ENCODE measurements at places on chromosomes 6 and 20. TPM values are rescaled to one million over a fixed set of nuclear protein-coding genes. Genes with fewer than 3 reads are reported as not detected.

- DNase-seq, result peak; percentile 74
Observed at GRCh38 chr20:11216451-11217314, 542.9 kb upstream of the JAG1 start.

SRF gene
- 12.7 TPM for total RNA-seq

FBXO30 gene
- total RNA-seq, result 8.3 TPM

GRCh38 chr6:170100046-170100445 is 190.8 kb downstream of the DLL1 start:
- DNase-seq, result no peak

DNA sequence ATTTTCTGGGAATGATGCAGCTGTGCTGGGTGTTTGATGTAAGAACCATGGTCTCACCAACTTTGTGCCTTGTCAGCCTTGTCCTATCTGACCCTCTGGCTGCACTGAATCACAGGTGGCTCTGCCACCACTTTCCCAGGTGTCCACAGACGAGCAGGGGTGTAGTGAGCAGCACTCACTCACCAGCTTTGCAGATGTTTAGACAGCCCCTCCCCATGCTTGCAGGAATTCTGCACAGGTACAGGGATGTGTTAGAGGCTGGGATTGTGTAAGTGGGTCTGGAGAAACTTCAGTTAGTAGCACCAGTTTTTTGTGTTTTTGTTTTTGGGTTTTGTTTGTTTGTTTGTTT is 88.2 kb upstream of the NAA20 start:
- DNase-seq, result no peak

GRCh38 chr20:49661560-49662329 is 51.9 kb downstream of the B4GALT5 start:
- DNase-seq, result no peak

DNA sequence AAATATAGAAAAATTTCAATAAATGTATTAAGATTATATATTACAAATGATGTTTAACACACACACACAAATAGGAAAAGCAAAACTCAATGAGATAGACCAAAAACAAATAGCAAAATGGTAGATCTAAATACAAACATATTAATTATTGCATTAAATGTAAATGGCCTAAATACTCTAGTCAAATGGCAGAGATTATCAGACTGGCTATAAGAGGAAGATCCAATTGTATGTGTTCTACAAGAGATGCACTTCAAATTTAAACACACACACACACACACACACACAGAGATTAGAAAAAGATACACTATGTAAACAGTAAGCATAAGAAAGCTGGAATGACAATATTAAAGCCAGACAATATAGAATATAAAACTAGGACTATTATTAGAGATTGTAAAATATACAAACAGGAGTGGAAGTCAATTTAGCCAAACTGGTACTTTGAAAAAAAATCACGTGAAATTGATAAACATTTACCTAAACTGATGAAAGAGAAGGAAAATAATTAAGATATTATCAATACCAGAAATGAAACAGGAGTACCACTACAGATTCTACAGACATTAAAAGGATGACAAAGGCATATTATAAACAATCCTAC is 150.5 kb downstream of the TBXT start:
- no peak for DNase-seq

- DNase-seq, result peak; percentile 55
Observed at GRCh38 chr6:129893640-129894039, 32.5 kb upstream of the TMEM244 start.

DNA sequence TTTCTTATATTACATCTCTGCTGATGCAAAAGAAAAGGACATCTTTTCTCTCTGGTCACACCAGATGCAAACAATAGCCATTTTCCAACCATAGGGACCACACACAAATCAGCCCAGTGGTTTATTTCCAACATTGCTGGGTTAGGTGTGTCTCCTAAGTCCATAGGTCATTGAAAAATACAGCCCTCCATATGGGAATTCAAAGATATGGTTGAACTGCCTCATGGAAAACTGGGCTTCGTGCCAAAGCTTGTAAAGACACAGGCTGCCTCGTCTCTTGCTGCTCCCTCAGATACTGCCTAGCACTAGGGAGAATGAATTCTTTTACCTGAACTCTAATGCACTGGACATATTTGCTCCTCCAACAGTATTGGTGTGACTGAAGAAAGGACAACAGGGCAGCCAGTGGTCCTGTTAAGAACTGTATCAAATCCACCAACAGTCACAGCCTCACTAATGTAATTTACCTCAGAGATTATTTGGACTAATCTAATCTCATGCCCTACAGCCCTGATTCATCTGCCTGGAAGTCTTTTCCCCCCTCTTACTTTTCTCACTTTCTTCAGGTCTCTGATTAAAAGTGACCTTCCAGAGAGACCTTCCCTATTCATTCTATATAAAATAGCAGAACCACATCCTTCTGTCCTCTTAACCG is 48.3 kb upstream of the TBC1D32 start:
- DNase-seq, result no peak

DNA sequence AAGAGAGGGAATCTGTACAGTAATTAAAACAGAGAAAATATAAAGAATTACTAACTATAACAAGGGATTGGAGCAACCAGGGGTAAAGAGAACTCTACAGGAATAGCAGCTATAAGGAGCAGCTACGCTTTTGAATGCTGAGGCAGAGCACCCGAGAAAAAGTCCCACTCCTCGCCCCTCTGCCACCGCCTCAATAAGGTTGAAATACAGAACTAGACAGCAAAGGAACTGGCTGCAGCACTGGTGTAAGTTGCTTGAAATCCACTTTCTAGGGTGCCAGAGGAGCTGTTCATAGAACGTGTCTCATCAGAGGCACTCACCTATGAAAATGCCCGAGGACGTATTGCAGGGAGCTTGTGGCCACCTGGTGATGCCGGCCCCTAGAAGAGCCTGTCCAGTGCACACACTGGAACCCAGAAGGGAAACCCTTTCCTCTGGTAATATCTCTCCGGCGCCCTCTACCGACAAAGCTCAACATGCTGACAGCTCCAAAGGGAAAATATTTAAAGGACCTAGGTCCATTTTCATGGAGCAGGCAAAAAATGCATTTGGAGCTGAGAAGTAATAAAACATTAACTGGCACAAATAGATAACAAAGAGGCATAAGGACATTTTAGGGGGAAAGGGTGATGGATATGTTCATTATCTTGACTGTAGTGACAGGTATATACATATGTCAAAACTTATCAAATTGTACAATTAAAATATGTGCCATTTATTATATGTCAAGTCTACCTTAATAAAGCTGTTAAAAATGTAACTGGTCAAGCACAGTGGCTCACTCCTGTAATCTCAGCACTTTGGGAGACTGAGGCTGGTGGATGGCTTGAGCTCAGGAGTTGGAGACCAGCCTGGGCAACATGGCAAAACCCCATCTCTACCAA is 137.4 kb upstream of the HDAC2 start:
- peak; percentile 80 for DNase-seq

WFDC5 gene
- total RNA-seq, result not detected

DNA sequence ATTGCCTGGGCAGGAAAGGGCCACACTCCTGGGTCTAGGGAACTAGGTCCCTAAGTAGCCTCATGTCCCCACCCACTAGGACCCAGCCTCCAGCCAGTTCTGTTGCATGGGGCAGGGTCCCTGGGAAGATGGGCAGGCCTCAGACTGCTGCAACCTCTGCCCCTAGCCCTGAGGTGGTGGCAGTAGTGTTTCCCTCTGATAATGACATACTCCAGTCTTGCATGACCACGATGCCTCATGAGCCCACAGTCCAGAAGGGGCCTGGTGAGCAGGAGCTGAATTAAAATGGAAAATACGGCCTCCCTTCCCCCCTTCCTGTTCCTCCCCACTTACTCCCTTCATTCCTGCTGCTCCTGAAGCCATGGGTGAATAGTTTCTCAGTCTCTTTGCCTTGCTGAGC is 36.0 kb upstream of the SCRT2 start:
- no peak for DNase-seq

ARHGAP18 gene
- total RNA-seq, result 27.6 TPM

REM1 gene
- not detected for total RNA-seq

NFATC2 gene
- total RNA-seq, result 2.4 TPM

SRSF6 gene
- 38.9 TPM for total RNA-seq

DNA sequence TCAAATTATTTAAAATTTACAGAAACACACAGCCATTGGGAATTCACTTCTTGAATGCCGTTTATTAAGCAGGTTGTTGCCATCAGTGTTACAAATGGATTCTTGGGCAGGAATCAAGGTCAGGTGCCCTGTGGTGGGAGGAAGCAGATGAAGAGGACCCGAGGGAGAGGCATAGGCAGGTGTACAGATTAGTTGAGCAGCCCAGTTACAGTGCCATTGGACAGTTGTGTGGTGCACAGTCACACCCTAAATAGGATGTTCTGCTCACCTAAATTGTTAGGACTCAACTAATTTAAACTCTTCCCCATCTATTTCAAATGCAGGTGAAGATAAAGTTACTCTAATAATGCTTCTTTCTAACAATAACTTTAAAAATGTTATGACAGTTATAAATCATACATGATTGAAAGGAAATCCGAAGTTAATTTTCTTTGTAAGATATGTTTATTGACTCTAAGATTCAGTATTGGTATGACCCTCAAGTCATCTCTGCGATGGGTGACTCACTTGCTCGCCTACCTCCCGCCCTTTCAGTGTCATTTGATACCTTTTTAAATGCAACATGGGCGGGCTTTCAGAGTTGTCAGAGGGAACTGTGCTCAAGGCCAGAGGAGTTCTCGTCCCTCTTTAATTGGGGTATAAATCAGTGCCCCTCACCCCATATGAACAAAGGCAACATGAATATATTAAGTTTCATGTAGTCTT is 35.1 kb downstream of the DSE start:
- DNase-seq, result no peak

LKAAEAR1 gene
- 0.20 TPM for total RNA-seq

RNGTT gene
- 7.0 TPM for total RNA-seq

SLPI gene
- not detected for total RNA-seq

C6orf47 gene
- total RNA-seq, result 15.5 TPM

SCUBE3 gene
- total RNA-seq, result 0.60 TPM

LY6G6F gene
- total RNA-seq, result not detected

GRCh38 chr6:152975204-152975915 is 7.5 kb downstream of the FBXO5 start:
- peak; percentile 4 for DNase-seq

ULBP1 gene
- under 0.01 TPM for total RNA-seq

RIPPLY2 gene
- 0.40 TPM for total RNA-seq

GRCh38 chr20:63709149-63709527 is 1.3 kb downstream of the ZGPAT start:
- DNase-seq, result peak; percentile 0

WASF1 gene
- total RNA-seq, result 6.8 TPM

TRIM10 gene
- total RNA-seq, result under 0.01 TPM

CLPSL2 gene
- not detected for total RNA-seq

EYS gene
- under 0.01 TPM for total RNA-seq

SPDEF gene
- total RNA-seq, result not detected

- no peak for DNase-seq
Observed at GRCh38 chr20:8997701-8998117, 71.2 kb upstream of the PLCB4 start.

DNA sequence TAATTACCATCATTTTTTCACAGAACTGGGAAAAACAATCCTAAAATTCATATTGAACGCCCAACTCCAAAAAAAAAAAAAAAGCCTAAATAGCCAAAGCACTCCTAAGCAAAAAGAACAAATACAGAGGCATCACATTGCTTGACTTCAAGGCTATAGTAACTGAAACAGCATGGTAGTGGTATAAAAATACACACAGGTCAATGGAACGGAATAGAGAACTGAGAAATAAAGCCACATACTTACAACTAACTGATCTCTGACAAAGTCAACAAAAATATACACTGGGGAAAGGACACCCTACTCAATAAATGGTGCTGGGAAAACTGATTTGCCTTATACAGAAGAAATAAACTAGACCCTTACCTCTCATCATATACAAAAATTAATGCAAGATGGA is 89.6 kb downstream of the MRAP2 start:
- no peak for DNase-seq

GRCh38 chr20:59441860-59442810 is 141.7 kb downstream of the EDN3 start:
- no peak for DNase-seq

GRCh38 chr6:44657206-44657819 is 269.8 kb downstream of the CDC5L start:
- no peak for DNase-seq

DNA sequence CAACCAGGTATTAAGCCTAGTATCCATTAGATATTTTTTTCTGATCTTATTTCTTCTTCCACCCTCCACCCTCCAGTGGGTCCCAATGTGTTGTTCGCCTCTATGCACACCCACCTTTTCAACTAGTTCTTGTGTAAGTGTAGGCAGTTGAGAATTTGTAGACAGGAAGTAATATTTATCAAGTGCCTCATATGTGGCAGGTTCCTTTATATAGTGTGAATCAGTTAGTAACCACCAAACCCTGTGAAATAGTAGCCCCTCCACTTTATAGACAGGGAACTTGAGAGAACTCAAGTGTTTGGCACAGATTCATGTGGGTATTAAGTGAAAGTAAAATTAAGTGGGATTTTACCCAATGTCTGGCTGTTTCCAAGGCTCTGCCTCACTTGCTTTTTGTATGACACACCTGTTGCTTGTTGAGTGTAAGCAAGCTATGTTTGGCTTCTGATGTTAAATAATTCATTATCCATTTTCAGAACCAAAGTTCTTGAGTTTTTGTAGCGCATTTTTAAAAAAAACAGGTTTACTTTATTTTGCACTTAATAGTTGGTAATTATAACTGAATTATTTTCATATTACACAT is 24.8 kb downstream of the AFDN start:
- DNase-seq, result no peak

GRCh38 chr6:16343593-16343992 is 105.2 kb downstream of the GMPR start:
- DNase-seq, result no peak

PLCB4 gene
- 2.2 TPM for total RNA-seq

- no peak for DNase-seq
Observed at GRCh38 chr6:72522735-72523141, 99.1 kb upstream of the KCNQ5 start.

- no peak for DNase-seq
Observed at GRCh38 chr6:139926711-139927110, 552.3 kb upstream of the CITED2 start.

GRCh38 chr6:140101367-140101766 is 726.9 kb upstream of the CITED2 start:
- DNase-seq, result no peak

GRCh38 chr20:45345104-45345936 is 2.9 kb downstream of the SDC4 start:
- no peak for DNase-seq

HLA-DQB1 gene
- total RNA-seq, result not detected

DNA sequence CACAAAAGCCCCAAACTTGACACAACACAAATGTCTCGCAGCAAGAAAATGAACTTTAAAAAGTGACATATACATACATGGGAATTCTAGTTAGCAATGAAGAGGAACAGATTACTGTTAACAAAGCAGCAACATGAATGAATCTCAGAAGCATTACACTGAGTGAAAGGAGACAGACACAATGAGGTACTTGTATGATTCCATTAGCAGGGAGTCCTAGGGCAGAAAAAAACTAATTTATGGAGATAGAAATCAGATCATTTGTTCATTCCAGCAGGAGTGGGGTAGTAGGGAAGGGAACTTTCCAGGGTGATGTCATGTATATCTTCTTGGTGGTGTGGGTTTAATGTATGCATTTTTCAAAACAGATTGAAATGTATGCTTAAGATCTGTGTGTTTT is 524.4 kb downstream of the KIF16B start:
- DNase-seq, result no peak

DDO gene
- 2.6 TPM for total RNA-seq

FAM83D gene
- total RNA-seq, result 24.2 TPM

Measured in lung microvascular endothelial cell (primary cell).